ENCODE measurements at places on chromosomes 5 and 9. TPM values are rescaled to one million over a fixed set of nuclear protein-coding genes. Genes with fewer than 3 reads are reported as not detected.
A peak's percentile ranks its signal among the peaks of the same experiment; 100 is the strongest.

DNA sequence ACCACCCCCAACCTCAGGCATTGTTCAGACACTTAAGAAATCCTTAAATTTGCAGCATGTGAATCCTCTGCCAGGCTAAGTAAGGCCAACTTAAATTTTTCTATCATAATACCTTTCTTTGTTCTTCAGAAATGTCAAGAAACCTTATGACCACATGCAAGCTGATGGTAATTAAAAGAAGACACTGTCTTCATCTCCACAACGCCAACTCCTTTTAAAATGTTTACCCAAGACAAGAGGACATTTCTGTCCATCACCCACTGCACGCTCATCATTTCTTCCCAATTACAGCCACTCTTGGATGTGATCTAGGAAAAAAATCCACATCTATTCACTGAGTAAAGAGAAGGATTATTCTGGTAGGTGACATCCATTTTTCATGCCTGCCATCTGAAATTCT lies 6.1 kb upstream of the IFNK start:
- H3K4me3 ChIP-seq = no peak overlapping the region
- H3K36me3 ChIP-seq = no peaks in the 10 kb centered on the region
- no peaks in the 10 kb centered on the region for H3K4me1 ChIP-seq
- no peaks in the 10 kb centered on the region for H3K27me3 ChIP-seq
- no peak for DNase-seq
- no peak overlapping the region for H3K27ac ChIP-seq

DNA sequence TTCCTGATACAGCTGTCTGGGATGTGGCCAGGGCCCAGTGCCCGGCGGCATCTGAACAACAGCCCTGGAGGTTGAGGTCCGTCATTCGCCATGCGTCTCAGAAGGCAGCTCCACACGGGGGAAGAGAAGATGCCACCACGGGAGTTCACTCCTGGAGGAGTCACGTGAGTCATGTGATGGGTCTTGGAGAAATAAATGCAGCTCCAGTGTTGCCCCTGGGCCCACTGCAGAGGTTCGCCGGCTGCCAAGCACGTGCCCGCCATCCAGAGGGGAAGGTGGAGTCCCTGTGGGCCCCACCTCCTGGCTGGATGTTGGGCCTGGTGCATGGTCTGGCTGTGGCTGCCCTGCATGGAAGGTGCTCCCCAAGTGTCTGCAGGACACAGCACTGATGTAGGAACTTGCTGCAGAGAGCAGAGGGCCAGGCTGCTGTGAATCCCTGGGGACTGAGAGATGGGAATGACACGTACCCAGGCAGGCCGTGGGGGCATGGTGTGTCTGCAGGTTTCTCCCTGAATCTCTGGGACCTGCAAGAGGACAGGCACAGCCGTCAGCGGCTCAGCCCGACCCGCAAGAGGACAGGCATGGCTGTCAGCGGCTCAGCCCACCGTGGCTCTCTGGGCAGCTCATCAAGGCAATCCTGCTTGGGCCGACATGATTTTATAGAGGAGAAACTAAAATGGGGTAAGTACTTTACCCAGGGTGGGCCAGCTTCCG lies 418.3 kb upstream of the IRX4 start:
- no peak for DNase-seq
- no peaks in the 10 kb centered on the region for H3K27me3 ChIP-seq
- no peaks in the 10 kb centered on the region for H3K36me3 ChIP-seq
- H3K4me3 ChIP-seq = no peak overlapping the region

DNA sequence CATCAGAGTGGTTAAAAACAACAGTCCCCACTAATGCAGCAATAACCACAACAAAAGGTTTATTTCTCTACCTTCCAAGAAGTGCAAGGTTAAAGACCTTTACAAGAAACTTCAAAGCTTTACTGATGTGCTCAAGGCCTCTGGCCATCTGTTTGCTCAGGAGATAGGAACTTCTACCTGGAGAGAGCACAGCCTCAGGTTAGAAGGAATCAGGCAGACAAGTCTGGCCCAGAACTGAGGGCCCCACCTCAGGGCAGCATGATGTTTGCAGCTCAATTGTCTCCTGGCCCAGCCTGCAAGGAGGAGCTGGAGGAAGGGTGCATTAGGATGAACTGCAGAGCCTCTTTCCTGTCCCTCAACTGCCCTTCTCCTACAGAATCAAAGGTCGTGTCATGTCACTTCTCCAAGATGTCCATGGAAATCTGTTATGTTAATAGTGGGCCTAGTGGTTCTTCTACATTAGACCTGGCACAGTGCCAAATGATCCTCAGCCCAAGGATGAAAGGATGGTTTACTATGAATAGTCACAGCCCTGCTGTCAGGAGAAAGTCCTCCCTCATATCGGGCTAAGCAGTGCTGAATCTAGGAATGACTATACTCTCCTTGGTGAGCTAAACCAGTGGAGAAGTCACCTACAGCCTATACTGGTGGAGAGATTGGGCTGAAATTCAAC lies 98.9 kb upstream of the NTRK2 start:
- H3K36me3 ChIP-seq = no peaks in the 10 kb centered on the region
- no peak for DNase-seq
- no peak overlapping the region for H3K27ac ChIP-seq
- no peaks in the 10 kb centered on the region for H3K4me1 ChIP-seq
- no peak overlapping the region for H3K4me3 ChIP-seq

DNA sequence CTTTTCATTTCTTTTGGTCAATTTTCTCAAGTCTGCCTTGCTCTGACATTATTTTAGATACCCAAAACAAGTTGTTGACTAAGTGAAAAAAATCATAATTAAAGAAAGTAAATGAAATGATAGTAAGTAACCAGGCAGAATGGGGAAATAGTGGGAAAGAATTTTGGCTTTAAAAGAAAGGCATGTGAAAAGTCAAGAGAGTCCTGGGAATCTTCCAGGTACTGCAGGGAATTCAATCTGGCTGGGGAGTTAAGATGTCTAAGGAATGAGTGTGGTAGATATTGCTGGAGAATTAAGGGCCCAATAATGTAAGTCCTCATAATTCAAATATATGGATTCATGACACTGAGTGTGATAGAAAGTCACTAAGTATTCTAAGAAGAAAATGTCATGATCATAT lies 123.1 kb upstream of the PAPPA start:
- DNase-seq = no peak
- no peak overlapping the region for H3K4me3 ChIP-seq
- no peaks in the 10 kb centered on the region for H3K27me3 ChIP-seq

GRCh38 chr9:123954518-123955280 lies 24.8 kb upstream of the DENND1A start:
- no peaks in the 10 kb centered on the region for H3K36me3 ChIP-seq
- no peak overlapping the region for H3K27ac ChIP-seq
- DNase-seq = no peak
- H3K27me3 ChIP-seq = peaks cover 5% of the 10 kb centered on the region
- H3K4me1 ChIP-seq = no peaks in the 10 kb centered on the region
- no peak overlapping the region for H3K4me3 ChIP-seq

DNA sequence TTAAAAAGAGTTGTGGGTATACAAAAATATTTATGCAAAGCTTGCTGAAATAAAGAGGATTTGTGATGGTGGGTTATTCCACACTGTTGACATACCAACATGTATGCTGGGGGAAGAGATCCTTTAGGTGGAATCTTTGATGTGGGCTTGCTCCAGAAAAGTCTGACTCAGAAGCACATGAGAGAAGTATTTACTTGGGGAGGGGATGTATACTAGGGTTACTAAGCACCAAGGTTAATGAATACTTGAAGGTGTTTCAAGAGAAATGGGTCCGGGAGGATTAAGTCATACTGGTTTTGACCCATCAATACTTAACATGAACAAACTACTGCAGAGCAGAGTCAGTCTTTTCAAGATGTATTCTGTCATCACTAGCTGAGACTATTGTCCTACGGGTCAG lies 316.4 kb upstream of the GRIN3A start:
- H3K36me3 ChIP-seq = no peaks in the 10 kb centered on the region
- H3K4me1 ChIP-seq = no peaks in the 10 kb centered on the region
- DNase-seq = no peak
- H3K27me3 ChIP-seq = no peaks in the 10 kb centered on the region
- H3K27ac ChIP-seq = no peak overlapping the region
- H3K4me3 ChIP-seq = no peak overlapping the region

DNA sequence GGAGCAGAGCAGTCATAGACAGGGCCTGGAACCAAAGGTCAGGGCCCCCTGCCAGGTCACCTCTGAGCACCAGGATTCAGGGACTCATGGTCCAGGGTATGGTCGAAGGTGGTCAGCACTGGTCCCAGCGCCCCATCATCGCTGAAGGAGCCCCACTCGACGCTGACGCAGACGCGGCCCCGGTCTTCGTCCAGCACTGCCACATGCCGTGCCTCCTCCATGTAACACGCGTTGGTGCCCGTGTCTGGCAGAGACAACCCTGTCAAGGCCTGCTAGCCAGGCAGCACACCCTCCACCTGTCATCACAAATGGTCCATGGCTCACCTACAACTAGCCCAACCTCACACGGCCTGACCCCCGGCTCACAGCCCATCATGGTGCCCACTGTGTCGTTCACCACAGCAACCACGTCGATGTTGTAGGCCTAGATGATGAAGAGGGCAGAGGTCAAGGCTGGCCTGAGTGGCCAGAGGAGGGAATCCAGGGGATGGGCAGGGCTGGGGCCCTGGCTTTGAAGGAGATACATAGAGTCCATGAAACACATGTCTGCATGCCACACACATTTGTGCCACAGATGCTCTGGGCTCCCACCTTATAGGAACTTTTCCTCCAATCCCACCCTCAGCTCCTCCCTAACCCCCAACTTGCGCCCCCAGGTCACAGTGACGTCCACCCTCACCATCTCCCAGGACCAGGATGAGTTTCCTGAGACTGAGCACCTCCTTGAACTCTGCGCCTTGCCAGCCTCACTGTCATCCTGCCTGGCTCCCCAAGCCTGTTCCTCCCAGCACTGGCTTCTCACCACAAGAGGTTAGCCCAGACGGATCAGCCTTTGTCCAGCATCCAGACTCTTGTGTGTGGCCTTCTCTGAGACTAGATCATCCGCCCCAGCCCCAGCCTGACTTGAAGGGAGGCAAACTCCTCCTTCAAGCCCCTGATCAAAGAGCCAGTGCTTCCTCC lies 9.5 kb downstream of the HK3 start:
- DNase-seq = peak; percentile 42
- no peak overlapping the region for H3K27ac ChIP-seq
- H3K4me1 ChIP-seq = no peaks in the 10 kb centered on the region
- H3K36me3 ChIP-seq = no peaks in the 10 kb centered on the region
- no peak overlapping the region for H3K4me3 ChIP-seq
- H3K27me3 ChIP-seq = peaks cover 24% of the 10 kb centered on the region

Gene OCLN
- 45.6 TPM for total RNA-seq

DNA sequence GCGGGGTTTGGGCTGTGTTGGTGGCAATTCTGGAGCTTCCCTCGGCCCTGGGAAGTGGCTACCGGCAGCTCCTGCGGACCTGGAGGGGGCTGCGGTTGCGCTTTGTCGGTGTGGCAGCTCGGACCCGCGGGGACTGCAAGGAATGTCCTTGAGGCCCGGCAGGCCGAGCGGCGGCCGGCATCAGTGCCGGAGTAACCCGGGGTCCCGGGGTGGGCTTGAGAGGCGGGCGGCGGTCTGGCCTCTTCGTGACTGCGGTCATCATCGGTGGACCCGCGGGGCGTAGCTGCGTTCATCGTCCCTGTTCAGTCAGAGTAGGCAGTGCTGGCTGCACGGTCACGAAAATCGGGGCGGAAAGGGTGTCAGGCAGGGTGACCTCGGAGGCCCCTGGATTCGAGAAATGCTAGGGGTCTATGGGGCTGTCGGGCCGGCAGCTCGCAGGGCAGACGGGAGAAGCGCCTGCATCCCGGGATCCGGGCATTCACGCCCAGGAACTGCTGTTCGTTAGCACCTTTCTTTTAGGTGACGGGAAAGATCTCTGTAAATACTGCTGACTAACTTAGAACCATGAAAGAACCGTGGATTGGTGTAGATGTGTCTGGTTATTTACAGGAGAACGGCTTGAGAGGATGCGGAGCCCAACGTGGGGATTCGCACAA lies 474 bp downstream of the HMGCR start:
- peak overlapping the region; percentile 67 for H3K27ac ChIP-seq
- peak; percentile 45 for DNase-seq
- H3K4me1 ChIP-seq = peaks cover 5% of the 10 kb centered on the region

DNA sequence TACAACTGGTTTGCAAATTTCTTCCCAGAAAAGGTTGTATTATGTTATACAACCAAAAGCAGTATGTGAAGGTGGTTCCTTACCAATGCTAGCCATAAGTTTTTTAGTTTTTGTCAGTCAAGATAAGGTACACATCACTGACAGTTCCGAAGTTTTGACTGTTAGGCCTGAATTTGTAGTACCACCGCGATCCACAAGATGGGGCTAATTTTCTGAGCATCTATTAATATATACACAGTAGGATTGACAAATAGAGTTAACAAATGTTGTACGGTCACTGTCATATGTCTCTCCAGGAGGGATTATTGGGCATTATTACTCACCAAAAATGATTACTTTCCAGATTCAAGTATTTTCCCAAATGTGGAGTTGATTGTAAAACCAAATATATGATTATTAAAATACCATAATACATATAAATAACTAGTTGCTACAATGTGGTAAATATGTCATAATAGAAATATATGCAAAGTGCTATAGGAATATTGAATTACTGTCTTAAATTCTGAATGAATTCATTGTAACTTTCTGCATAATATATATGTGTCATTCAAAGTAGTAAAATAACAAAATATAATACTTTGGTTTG lies 28.4 kb upstream of the LRRC19 start:
- H3K4me1 ChIP-seq = no peaks in the 10 kb centered on the region
- peak; percentile 31 for DNase-seq
- no peak overlapping the region for H3K27ac ChIP-seq
- H3K4me3 ChIP-seq = no peak overlapping the region

GRCh38 chr5:121949885-121950284 lies 11.9 kb upstream of the SRFBP1 start:
- DNase-seq = no peak
- H3K27ac ChIP-seq = no peak overlapping the region
- no peaks in the 10 kb centered on the region for H3K4me1 ChIP-seq
- H3K36me3 ChIP-seq = no peaks in the 10 kb centered on the region
- H3K4me3 ChIP-seq = no peak overlapping the region

DNA sequence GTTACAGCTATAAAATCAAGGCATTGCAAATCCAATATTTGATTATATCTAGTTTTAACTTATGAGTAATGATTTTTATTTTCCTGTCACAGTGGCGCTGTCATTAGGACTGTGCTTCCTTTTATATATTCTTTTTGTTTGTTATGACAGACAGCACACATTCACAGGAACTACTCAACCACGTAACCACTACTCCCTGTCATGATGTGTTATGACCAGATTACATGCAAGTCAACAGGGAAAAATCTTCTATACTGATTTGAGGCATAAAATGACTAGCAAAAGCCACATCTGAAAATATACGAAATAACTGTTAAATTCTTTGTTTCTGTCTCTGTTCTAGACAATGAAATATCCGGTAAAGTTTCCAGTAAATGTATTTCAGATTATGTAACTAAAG lies 25.4 kb downstream of the SREK1 start:
- H3K4me3 ChIP-seq = no peak overlapping the region
- no peak for DNase-seq
- no peaks in the 10 kb centered on the region for H3K4me1 ChIP-seq
- H3K27me3 ChIP-seq = no peaks in the 10 kb centered on the region
